NCI-H1105 (cell line): ENCODE measurements at places on chromosomes 7 and 10.

DNA sequence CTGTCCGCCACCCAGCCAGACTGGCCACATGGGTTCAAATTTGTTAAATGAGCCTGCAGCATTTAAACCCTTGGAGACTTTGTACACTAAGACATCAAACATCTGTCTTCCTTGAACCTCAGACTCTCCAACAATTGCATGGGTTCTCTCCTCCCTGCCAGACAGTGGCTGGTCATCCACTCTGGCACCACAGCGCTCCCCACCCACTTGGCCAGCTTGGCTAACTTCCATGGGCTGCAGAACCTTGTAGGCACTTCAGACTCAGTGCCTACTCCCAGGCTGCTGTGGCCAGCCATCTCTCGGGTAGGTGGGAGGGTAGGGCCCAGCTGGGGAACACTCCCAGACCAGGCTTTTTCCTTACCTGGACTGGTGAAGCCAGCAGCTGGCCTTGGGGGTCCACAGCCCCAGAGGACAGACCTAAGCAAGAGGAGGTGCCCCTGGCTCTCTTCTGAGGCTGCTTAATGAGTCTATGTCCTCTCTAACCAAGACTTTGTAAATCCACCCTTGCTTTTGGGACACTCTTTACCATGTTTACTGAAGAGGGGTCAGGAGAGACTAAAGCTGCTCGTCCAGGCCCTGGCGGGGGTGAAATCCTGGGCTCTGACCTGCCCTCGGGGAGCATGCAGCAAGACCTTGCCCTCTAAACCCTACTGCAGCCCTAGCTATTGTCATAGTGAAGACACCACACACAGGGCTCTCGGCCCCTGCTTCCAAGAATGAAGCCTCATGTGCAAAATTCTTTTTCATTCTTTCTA is 82.7 kb downstream of the ARHGAP22 start:
- no peak for DNase-seq

DNA sequence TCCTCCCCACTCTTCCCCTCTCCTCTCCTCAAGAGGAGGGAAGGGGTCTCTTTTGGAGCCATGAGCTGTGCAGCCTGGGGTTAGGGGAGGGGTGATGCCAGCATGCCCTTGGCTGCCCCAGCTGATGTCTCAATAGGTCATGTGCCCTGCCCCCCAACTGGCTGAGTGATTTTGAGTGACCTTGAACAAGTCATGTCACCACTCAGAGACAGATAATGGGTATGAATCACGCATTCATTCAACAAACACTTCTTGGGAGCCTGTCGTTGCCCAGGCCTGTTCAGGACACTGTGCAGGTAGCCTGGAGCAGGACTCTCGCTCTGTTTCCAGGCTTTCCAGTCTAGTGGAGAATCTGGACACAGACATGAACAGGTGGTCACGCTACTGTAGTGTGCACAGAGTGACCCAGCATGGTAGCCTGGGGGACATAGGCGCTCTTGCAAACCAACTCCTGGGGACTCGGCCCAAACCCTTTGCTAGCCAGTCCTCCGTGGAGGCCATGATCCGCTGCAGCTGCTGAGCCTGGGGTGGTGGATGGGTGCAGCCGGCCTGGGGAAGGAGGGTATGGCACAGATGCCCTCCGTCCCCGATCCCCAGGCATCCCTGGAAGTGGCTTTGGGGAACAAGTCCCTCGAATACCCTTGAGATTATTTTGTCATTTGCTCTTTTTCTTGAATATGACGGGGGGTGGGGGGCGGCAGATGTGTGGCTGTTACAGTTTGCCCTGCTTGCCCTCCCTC is 49.6 kb upstream of the PSAP start:
- no peak for DNase-seq

DNA sequence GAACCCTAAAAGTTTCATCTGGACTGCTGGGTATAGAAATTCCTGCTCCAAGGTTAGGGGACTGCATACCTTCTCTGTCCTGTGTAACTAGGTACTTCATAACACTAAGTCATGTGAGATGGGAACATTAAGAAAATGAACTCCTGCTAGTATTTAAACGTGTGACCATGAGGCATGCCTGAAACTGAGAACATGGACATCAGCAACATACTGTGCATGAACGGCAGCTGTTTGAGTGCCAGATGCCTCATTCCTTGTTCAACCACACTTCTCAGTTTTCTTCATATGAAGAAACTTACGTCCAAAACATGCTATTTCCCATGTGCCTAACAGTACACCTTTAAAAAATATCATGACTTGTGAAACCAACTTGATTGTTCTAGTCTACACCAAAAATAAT is 88.5 kb downstream of the CREM start:
- no peak for DNase-seq

GRCh38 chr7:158094046-158094445 is 493.6 kb downstream of the PTPRN2 start:
- DNase-seq: no peak

GRCh38 chr10:35946556-35946955 is 304.5 kb upstream of the FZD8 start:
- no peak for DNase-seq

- no peak for DNase-seq
Measured at GRCh38 chr10:51964630-51965029, 265.2 kb upstream of the CSTF2T start.

DNA sequence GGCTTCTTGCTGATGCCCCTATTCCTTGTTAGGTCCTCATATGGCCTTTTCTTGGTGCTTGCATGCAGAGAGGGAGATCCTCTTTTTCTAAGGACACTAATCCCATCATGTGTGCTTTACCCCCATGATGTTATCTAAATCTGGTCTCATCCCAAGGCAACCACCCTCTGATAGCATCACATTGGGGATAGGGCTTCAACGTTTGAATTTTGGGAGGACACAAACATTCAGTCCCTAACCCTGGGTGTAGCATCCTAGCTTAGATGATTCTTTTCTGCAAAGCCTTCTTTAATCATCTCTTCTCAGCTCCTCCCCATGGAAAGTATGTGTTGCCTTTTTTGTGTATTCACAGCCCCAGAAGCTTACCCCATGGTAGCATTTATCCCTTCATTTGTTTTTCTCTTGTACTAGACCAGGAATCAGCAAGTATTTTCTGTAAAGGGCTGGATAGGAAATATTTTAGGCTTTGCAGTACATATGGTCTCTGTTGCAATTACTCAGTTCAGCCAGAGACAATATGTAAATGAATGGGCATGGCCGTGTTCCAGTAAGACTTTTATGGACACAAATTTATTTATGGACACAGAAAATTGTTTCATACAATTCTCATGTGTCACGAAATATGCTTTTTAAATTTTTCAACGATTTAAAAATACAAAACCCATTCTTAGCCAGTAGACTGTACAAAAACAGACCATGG is 101.5 kb upstream of the CSTF2T start:
- DNase-seq: no peak

GRCh38 chr10:30691639-30692015 is 62.1 kb upstream of the LYZL2 start:
- no peak for DNase-seq

DNA sequence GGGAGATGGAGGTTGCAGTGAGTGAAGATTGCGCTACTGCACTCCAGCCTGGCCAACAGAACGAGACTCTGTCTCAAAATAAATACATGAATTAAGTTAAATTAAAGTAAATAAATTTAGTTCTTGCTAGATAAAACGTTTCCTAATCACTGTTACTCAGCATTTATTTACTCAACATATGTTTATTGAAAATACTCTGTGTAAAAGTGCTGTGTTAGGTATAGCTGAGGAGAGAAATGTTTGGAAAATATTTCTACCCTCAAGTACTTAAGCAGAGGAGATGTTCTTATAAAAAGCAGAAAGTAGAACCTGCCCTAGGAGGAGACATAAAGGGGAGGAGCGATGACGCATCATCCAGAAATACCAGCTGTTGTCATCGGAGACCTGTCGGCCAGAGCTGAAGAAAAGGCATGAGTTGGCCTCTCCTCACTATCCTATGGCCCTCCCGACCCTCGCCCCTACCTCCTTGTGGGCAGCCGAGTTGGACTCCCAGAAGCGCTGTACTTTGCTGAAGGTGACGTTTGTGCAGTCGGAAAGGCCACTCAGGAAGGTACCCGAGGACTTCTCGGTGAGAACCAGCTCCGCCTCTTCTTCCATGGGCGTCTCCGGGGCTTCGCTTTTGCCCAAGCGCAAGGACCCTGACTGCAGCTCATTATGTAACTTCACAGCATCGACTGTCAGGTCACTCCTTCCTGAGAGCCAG is 1.1 kb downstream of the RRP12 start:
- DNase-seq: peak; percentile 23

GRCh38 chr7:109996927-109997326 is 1094.0 kb upstream of the LRRN3 start:
- DNase-seq: no peak

DNA sequence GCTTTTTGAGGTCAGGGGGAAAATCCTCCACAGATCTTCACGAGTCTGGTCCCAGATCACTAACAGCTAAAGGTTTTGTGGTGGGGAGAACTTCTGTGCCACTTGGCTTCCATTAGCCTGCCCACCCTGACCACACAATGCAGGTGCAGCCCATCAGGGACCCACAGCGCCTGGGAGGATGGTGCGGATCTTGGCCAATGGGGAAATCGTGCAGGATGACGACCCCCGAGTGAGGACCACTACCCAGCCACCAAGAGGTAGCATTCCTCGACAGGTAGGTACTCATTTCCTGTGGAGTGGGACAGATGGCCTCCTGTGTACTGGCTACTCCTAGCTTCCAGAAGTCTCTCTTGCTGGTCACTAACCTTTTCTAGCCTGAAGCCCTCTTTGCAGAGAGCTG is 1.5 kb downstream of the FAM241B start:
- DNase-seq: no peak

DNA sequence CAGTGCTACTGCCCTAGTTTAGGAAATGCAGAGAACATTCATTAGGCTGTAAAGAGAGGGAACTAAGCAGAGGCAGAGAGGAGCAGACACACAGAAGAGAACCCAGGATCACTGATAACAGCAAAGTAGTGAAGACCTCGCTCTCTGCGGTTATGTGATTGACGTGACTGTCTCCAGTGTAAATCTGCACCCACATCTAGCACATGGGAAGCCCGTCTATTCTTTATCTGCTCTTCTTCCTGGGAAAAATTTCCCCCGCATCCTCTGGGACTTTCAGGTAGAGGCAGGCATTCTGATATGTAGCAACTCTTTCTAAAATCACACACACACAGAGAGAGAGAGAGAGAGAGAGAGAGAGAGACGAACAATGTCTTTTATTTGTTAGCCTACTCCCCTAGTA is 699.6 kb downstream of the GRID1 start:
- DNase-seq: no peak

- no peak for DNase-seq
Measured at GRCh38 chr7:105402221-105403095, 13.7 kb upstream of the SRPK2 start.

GRCh38 chr10:97408496-97408992 is 7.4 kb upstream of the RRP12 start:
- DNase-seq: no peak

DNA sequence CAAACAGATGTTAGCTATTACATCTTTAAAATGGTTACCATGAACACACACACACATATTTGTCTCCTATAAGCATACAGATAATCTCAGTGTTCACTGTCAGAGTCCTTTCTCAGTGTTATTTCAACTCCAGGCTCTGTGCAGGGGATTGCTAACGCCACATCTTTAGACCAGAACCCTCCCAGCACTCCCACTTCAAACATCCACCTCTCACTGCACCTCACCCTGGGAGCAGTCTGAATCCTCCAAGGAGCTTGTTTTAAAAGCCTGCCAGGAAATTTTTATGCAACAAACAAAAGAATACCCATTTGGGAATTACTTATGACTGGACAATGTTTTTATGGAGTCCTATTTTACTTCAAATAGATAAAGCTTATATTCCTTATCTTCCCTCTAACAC is 107.4 kb downstream of the PARD3 start:
- no peak for DNase-seq

- no peak for DNase-seq
Measured at GRCh38 chr7:120114626-120115025, 158.3 kb upstream of the KCND2 start.

- DNase-seq: no peak
Measured at GRCh38 chr7:66157060-66157459, 42.4 kb downstream of the CRCP start.

DNA sequence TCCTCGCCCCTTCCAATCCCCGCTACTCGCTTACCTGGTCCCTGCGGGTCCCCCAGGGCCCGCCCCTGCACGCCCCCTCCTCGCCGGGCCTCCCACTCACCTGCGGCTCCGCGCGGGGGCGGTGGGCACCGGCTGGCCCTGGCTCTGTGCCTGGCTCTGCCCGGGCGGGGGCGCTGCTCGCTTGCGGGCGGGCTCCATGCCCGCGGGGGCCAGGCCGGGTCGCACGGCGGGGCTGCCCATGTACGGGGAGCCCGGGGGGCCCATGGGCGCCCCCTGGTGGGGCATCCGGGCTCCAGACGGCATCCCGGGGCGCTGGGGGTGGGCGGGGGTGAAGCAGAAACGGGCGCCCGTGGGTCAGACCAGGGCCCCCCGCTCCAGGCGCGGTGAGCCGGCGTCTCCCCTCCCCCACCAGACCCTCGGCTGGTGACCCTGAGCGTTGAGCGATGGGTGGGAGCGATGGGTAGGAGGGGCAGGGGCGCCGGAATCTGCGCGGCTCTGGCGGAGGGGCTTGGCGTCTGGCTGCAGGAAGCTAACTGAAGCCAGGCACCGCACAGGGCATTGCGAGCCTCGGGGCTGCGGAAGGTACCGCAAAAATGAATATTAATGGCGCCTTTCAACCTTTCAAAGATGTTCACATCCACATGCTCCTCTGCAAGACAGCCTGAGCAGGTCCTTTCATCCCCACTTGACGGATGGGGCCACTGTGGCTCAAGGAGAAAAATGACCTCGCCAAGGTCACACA is 3.0 kb downstream of the SMARCD3 start:
- no peak for DNase-seq

GRCh38 chr10:129972145-129972965 is 8.3 kb upstream of the EBF3 start:
- no peak for DNase-seq

- DNase-seq: no peak
Measured at GRCh38 chr7:97851683-97852082, 20.5 kb downstream of the ASNS start.

- no peak for DNase-seq
Measured at GRCh38 chr10:24727786-24728185, 4.1 kb upstream of the ARHGAP21 start.
